ENCODE measurements at places on chromosomes 11 and 22.

DNA sequence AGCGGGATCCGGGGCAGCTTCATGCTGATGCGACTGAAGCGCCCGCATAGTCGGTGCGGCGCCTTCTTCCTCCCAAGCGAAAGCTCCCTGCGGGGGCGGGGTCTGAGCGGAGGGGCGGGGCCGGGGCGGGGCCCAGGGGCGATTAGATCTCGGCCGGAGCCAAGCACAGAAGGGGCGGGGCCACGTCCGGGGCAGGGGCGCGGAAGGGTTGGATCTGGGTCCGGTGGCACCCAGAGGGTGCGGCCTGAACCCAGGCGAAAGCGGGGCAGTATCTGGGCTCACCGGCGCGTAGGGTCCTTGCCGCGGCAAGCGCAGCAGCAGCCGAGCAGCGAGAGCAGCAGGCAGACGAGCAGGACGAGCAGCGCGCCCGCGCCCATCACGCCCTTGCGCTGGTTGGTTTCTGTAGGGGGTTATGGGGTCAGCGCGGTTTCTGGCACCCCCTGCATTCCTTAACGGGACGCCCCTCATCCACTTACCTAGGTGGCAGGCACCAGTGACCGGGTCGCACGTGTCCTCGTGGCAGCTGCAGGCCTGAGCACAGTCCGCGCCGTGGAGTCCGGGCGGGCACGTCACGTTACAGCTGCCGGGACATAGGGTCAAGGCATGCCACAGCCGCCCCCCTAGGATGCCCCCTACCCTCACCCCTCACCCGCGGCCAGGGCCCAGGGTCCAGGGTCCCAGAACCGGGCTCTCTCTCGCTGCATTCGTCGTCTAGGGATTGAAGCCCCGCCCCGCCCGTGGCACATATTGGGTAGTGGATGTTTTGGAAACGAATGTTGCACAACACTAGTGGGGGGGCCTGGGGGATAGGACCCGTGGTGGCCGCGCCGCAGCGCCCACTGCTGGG lies 8.1 kb downstream of the SCARF2 start:
- DNase-seq = peak; percentile 87

- DNase-seq = no peak
Observed at GRCh38 chr11:72195518-72196270, 3.8 kb downstream of the FOLR1 start.

DNA sequence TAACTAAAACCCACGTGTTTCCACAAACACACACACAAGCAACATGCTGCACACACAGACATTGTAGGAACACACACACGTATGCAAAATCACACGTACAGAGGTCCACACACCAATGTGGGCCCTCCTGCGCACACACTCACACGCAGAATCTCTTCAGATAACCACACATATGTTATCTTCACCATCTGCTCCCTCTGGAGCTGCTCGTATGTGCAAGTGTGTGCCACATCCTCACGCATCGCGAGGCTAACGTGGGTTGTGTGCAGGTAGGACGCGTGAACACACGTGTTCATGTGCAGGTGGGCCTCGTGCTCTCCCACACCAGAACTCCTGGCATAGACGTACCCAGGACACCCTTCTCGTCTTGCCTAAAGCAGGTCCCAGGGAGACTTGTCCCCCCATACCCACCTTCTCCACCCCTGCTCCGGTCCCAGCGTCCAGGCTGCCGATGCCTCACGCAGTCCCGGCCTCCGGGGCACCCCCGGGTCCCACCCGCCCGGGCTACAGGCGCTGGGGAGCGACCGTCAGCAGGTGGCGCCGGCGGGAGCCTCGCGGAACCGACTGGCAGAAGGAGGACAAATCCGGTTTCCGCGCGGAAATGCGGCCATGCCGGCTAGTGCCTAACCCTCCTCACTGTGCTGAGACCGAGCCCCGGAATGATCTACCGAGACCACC lies 10.3 kb upstream of the IGSF9B start:
- peak; percentile 58 for DNase-seq

- DNase-seq = no peak
Observed at GRCh38 chr11:2198621-2199365, 27.2 kb upstream of the TH start.

DNA sequence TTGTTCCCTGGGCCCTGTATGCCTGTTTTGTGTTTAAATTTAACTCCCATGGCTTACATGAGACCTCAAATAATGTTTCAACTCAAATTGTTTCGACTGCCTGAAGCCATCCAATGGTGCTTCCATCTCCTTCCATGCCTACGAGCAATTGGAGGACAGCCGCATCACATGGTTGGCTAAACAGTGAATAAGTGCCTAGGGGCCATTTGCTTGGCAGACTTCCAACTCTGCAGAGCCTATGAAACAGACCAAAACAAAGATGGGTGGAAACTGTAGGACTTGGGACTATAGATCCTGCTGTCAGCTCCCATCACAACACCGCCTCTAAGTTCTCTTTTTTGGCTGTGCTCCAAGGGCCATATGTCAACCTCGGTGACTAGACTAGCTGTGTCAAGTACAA lies 84.1 kb downstream of the PARVA start:
- DNase-seq = no peak

- no peak for DNase-seq
Observed at GRCh38 chr11:68137833-68138232, 16.6 kb upstream of the CHKA start.

- no peak for DNase-seq
Observed at GRCh38 chr11:92257536-92257935, 32.9 kb downstream of the FAT3 start.

All from CD4-positive, alpha-beta T cell treated with Interleukin-6 at 100 ng/mL for 8 hours (primary cell).